Heart left ventricle (tissue), 16 donors: ENCODE measurements at places on chromosomes 16 and 17. TPM values are rescaled to one million over a fixed set of nuclear protein-coding genes. Genes with fewer than 3 reads are reported as not detected.
A peak's percentile ranks its signal among the peaks of the same experiment; 100 is the strongest.

DNA sequence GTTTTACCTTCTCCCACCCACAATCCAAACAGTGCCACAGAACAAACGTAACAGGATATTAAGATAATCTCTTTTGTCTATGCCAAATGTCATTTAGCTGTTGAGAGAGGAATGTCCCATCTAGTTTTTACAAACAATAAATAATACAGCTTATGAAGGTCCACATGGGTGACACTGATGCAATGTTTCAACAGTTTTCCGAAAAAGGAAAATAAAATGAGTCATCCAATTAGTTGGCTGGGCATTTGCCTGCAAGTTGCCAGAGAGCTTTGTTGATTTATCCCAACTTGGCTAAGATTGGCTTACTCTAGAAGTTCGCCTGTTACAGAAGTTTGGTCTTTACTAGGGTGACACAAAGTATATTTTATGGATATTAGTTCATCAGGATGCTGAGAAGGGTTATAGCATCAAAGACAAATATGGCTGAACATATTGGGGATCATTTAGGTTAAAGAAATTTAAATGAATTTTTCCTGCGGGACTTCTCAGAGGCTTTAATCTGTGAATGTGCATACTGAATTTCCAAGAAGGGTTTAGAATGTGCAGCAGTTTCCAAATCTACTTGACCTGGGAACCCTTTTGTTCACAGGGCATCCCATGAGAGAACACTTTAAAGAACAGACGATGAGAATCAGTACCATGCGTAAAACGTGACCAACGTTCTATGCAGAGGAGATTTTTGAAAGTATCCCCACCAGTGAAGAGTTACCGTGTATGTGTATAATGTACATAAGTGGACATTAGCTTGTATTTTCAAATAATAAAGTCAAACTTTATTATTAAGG is 73.1 kb downstream of the CDH13 start:
- peak; percentile 40 for DNase-seq

GRCh38 chr16:6708576-6709215 is 623.9 kb upstream of the RBFOX1 start:
- no peak for DNase-seq

- peak; percentile 35 for DNase-seq
Observed at GRCh38 chr17:74569020-74570003, 2.0 kb upstream of the CD300H start.

GRCh38 chr17:79988185-79988971 is 47.3 kb downstream of the TBC1D16 start:
- DNase-seq = no peak

GRCh38 chr17:17134957-17135333 is 71.2 kb downstream of the PLD6 start:
- DNase-seq = no peak

DNA sequence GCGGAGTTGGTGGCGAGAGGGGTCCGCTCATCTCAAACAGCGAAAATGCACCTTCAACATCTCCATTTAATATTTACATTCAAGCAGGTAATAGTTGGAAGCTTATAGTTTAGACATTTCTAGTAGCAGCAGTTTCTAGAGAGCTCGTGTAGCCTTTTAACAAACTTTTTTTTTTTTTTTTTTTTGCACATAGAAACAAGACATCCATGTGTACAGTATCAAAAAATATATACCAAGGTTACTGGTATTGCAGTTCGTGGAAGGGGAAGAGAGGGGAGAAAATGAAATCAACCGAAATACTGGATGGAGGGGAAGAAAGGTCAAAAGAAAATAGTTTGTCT is 6.2 kb downstream of the CBX4 start:
- DNase-seq = no peak

ZPBP2 gene
- not detected for total RNA-seq

DNA sequence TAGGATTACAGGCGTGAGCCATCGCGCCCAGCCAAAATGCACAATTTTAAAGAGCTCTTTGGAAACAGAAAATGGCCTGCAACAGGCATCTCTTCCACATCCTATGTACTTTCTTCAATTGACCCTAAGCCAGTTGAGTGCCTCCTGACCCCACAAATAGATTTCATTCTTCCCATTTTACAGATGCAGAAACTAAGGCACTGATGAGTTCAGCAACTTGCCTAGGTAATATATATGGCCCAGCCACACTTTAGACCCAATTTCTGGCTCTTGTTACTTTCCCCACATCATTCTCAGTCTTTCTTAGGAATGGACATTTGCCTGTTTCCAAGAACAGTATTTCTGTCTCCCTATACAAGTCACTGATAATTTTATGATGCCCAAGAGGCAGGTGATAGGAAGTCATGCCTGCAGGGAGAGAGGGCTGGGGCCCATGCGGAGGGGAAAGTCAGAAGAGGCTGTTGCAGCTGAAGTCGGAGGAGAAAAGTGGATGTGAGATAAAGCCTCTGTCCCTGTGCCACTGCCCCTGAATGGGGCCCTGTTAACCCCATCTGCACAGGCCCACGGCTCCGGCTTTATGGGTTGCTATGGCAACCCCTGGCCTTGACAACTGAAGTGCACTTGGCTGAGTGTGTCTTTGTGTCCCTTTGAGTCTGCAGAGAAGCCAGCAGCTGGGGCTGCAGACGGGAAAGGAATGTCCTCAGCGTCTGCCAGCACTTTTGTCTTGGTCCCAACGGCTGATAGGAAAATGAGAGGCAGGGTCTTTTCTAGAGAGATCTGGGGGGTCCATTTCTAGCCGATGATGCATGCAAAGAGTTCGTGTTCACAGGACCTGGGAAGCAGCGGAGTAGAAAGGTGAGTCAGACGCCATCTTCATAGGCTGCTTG is 45.9 kb downstream of the ABAT start:
- DNase-seq = no peak

DNA sequence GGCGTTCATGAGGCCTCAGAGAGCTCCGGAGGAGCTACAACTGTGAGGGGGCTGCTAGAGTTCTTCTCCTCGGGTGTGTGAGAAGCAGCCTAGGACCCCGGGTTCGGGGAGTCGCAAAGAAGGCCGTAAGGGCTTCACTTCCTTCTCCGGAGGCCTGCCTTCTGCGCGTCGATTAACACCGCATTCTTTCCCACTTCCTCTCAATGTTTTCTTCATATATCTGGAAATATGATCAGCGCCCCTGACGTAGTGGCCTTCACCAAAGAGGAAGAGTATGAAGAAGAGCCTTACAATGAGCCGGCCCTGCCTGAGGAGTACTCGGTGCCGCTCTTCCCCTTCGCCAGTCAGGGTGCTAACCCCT is 449 bp downstream of the SMCR8 start:
- no peak for DNase-seq

TMC7 gene
- total RNA-seq = 2.3 TPM

- DNase-seq = no peak
Observed at GRCh38 chr17:37180376-37180775, 195.4 kb upstream of the C17orf78 start.

DNA sequence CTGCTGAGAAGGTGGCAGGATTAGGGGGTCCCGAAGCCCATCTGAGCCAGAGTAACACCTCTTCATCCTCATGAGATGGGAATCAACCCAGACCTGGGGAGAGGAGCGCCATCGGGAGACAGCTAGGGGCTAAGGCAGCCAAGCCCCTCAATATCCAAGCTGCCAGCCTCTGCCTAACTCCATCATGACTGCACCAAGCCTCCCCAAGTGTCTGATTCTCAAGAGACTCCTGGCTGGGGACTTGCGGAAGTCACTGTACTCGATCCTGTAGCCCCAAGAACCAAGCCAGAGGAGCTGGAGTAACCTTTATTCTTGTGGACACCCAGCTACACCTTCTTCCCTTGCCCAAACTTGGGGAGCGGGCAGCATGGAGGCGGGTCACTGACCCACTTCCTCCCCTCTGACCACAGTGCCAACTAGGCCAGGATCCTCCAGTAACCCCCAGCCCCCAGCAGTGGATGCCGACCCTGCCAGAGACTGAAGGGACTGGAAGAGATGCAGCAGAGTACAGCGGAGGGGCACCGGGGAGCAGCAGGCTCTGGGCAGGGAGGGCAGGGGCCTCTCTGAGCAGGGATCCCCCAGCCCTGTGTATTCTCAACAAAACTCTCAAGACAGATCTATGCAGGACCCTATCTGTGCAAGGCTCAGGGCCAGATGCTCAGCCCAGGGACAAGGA is 13.3 kb downstream of the HDAC5 start:
- no peak for DNase-seq

DNA sequence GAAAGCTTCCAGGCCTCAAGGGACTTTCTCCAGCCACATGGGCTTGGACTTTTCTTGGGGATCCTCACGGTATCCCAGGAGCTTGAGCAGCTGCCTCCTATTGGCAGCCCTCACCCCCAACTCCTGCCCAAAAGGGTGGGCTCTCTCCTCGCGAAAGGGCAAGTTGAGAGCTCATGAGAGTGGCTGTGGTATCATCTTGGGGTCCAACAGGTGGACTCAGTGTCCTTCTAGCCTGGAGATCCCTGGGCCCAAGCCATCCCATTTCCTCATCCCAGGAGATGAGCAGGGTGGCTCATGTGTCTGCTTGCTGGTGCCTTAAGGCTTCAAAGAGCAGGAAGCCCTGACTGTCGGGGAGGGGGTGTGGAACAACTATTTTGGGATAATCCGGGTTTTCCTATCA is 17.7 kb downstream of the TBX4 start:
- DNase-seq = peak; percentile 3

MYH13 gene
- total RNA-seq = not detected

- DNase-seq = no peak
Observed at GRCh38 chr16:8568231-8568617, 22.1 kb downstream of the TMEM114 start.
